ENCODE measurements at places on chromosomes 12 and 14.

- no peak for DNase-seq
Measured at GRCh38 chr12:105587237-105587636, 256.7 kb downstream of the C12orf75 start.

- peak; percentile 82 for DNase-seq
Measured at GRCh38 chr12:64039281-64039871, 182.7 kb downstream of the KICS2 start.

GRCh38 chr12:106975993-106976658, 10.8 kb downstream of the MTERF2 start:
- DNase-seq, result no peak

GRCh38 chr12:31773867-31774266, 45.0 kb upstream of the AMN1 start:
- DNase-seq, result no peak

- DNase-seq, result no peak
Measured at GRCh38 chr12:132530447-132530846, 40.5 kb downstream of the FBRSL1 start.

DNA sequence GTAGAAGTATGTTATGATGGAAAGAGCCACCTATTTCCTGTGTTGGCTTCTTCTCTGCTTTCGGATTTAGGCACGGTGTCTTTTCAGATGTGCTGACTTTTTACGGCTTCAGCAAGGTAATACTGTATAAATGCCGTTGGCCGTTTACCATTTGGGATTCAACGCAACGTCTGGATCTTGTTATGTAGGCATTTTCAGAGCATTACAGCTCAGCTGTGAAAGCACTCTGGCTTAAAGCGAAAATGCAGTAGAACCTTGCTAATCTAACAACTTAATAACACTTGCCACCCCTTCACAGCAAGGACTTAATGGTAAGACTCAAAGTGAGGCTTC, 229.9 kb downstream of the EFCAB11 start:
- DNase-seq, result no peak

DNA sequence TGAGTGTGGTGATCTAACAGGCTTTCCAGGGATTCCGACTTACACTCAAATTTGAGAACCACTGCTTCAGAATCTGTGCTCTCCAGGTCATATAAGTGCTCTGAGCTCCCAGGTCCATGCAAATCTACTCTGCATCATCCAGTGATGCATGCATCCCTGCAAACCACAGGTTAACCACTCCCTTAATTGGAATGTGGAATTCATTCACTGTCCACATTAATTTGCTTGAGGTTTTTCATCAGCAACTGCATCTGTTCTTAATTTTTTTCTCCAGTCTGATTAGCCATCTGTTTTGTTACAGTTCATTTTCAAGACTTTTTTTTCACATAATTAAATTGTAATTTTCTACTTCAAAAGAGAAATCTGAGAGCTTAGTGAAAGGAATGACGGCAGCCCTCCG, 43.4 kb upstream of the RIN3 start:
- DNase-seq, result no peak

GRCh38 chr14:62053188-62053587, 291.0 kb downstream of the SNAPC1 start:
- DNase-seq, result no peak

DNA sequence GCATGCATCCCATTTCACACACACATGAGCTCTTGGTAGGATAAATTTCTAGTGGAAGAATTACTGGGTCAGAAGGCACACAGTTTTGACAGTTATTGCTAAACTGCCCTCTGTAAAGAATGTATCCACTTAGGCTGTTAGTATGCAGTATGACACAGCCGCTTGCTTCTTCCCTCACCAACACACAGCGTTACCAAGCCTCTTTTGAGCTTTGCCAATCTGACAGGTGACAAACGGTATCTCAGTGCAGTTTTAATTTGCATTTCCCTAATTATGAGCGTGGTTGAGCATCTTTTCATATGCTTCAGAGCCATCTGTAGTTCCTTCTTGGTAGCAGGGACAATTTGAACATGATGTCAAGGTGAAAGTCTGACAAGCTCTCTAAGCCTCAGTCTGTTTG, 42.9 kb downstream of the HRK start:
- DNase-seq, result no peak

DNA sequence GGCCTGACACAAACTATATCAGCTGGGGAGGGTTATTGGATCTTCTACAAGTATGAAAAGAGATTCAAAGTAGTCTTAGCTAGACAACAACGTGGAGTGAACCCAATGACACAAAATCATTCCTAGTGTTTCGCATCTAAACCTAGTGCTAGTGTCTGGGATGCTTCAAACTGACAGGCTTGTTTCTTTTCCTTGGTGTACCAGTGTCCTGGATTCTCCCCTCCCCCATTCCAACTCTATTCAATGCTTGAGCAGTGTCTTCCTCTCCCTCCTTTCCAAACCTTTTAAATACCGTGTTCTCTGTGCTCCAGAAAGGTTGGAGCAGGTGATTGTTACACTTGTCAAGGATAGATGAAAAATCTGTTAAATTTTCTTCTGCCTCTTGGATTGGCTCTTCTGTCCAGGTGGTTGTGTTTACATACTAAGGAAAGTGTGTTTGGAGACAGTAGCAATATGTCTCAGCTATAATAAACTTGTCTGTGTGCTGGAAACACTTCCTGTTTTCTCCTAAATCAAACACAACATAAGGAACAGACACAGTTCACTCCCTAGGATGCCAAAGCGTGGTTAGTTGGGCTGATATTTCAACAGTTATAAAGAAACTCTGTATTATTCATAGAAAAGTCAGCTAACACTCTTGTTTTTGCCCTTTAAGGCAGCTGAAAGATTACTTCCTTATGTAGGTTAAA, 14.4 kb upstream of the GUCY2C start:
- peak; percentile 84 for DNase-seq

GRCh38 chr14:32190673-32191072, 11.2 kb upstream of the RNU6-7 start:
- no peak for DNase-seq

DNA sequence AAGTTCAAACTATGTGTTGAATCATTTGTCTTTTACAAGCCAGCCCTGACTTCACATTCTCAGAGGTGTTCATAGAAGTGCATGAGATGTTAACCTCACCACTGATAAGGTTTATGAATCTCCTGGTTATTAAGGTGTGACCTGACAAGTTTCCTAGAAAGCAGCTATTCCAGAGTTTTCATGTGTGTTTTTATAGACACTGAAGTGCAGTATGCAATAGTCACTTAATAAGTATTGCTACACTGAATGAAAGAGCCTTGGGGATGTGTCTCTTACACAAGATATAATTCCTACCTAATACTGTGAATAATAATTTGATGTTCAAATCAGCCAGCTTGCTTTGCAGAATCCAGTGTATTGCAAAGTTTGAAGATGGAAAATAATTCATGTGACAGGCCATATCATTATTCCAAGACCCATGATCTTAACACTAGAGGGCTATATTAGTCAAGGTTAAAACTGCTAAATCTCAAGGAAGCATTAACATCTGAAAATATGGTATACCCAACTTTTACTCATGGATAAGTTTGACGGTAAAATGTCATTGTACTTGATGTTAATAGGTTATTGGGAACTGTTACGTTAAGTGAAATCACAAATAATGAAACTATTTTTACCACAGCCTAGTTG, 13.0 kb downstream of the SLC25A3 start:
- DNase-seq, result no peak

- no peak for DNase-seq
Measured at GRCh38 chr12:70251661-70252060, 8.4 kb downstream of the CNOT2 start.

GRCh38 chr12:72286526-72286925, 14.4 kb downstream of the TRHDE start:
- no peak for DNase-seq

DNA sequence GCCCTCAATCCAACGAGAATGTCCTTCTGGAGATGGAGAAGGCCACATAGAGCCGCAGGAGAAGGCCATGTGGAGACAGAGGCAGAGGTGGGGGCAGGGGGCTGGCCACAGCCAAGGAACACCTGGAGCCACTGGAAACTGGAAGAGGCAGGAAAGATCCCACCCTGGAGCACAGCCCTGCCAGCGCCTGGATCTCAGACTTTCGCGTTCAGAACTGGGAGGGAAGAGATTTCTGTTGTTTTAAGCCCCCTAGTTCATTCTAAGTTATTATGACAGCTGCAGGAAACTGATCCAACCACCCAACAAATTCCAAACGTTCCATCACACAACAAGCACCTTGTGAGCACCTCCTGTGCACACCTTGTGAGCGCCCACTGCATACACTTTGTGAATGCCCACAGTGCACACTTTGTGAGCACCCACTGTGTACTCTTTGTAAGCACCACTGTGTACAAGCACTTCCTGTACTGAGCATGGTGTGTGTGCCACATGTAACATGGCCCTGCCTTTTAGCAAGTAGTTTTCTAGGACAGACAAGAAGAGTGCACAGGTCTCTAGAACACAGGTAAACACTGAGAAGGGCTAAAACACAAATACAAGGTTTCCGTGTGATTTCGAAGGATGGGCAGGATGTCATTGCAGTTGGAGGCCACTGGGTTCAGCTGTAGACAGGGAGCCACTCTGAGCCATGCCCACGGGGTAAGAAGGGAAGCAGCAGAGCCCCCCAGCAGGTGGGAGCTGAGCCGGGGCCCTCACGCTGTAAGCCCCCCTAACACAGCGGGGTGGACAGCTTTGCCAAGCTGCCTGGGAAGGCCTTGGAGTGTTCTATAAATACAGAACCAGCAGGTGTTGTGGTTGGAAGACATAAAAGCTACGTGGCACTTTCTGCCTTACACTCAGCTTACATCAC, 15.4 kb downstream of the RIMBP2 start:
- no peak for DNase-seq

- DNase-seq, result no peak
Measured at GRCh38 chr12:94427501-94428381, 31.9 kb downstream of the CEP83 start.

GRCh38 chr12:12973019-12973418, 21.0 kb upstream of the GPRC5D start:
- no peak for DNase-seq

DNA sequence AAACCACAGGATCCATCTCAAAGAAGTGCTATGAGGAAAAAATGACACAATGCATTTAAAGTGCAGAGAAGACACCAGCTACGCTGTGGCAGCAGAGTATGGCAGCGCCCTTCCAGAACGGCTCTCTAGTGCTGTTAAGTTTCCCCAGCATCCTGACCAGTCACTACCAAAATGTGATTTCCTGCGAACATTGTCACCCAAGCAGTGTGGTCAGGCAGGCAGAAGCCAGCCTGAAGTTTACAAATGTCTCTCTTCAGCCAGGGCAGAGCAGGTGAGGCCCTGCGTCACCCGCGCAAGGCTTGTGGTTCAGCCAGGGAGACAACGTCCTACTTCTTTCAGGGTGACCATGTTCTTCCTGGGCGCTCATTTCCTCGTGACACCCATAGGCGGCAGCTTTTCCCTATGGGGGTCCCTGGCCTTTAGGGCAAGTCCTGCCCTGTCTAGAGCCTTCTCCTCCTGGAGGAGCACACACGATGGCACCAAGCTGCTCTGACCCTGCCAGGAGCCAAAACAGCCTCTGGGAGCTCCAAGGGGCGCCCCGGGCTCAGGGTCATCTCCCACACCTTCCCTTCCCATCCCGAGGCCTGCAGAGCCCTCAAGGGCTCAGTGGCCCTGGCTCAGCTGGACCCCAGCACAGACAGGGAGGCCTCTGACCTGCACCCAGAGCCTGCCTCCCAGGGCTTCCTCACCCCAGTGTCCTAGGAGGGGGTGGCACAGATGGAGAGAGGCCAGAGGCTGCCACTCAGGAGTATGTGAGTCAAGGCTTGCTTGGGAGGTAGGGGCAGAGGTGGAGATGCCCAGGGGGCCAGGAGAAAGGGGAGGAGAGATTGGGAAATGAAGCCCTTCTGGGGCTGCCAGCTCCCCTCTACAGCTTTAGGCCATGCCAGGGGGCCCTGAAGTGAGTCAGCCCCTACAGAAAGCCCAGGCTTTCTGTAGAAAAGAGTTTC, 41.9 kb downstream of the PSMA6 start:
- DNase-seq, result no peak

DNA sequence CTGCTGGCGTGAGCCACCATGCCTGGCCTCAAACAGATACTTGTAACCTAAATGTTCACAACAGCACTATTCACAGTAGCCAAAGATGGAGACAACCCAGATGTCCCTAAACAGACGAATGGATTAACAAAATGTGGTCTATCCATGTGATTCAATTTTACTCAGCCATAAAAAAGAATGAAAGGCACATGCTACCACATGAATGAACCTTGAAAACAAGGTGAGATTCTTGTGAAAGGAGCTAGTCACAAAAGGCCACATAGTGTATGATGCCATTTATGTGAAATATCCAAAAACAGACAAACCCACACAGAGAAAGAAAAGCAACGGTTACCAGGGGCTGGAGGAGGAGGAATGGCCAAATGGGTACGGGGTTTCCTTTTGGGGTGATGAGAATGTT, 19.6 kb upstream of the P2RX7 start:
- no peak for DNase-seq

DNA sequence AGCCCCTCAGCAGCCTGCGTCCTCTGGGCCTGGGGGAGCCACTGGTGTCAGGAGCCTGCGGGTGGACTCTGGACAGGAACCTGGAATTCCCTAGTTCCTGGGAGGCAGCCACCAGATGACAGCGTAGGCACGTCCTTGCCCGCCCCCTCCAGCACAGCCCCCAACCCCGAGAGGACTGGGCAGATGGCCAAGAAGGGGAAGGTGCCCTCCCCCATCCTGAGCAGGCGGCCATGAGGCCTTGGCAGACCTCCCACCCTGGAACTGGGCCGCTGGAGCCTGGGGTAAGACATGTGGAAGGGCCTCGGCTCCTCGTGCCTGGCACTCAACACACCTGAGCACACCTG, 60.4 kb upstream of the FBRSL1 start:
- DNase-seq, result no peak

DNA sequence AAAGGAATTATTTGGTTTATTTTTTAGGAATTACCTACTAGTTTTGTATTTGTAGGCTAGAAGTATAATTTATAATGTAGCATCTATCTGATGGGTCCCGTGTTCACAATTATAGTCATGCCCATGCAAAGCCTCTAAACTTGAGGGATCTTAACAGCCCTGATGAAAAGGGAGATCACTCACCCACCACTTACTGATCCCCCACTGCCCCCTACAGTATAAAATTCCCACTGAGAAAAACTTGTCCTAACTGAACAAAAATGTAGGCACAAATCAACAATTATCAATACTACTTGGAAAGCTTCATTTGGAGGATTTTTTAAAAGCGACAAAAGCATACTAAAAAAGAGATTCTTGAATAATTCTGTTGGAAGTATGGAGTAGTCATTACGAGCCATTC, 21.0 kb downstream of the WIF1 start:
- no peak for DNase-seq

Data from NCI-H2081 treated with DMSO at 0.1 percent for 48 hours (cell line).